ENCODE measurements at places on chromosomes 7 and 10.
A peak's percentile ranks its signal among the peaks of the same experiment; 100 is the strongest.

DNA sequence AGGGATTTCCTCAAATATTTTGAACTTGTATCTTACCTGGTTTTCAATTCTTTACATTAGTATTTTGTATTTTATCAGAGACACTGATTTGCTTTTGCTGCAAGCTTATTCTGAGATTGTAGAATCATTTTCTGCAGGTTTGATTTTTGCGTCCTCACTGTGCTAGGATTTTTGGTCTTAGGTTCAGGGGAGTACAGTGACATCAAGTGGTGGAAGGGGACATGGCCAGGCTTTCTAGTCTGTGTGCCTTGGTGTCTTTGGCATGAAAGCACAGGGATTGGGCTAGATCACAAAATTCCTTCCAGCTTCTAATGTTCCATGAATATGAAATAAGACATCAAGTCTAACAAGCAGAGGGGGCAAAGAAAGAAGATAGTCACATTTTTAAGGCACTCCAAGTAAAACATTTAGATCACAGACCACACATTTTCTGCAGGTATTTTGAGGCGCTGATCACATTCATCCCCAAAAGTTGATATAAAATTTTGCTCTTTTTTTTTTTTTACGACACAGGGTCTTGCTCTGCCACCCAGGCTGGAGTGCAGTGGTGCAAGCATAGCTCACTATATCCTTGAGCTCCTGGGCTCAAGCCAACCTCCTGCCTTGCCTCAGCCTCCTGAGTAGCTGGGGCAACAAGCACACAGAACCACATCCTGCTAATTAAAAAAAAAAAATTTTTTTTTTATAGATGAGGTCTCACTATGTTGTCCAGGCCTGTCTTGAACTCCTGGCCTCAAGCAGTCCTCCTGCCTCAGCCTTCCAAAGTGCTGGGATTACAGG is 124.4 kb downstream of the PON1 start:
- peak; percentile 4 for DNase-seq

GRCh38 chr7:47651355-47652317 is 69.7 kb upstream of the TNS3 start:
- no peak for DNase-seq

- DNase-seq, result no peak
These were observed 59.4 kb downstream of the FANK1 start for GRCh38 chr10:125955766-125956165.

DNA sequence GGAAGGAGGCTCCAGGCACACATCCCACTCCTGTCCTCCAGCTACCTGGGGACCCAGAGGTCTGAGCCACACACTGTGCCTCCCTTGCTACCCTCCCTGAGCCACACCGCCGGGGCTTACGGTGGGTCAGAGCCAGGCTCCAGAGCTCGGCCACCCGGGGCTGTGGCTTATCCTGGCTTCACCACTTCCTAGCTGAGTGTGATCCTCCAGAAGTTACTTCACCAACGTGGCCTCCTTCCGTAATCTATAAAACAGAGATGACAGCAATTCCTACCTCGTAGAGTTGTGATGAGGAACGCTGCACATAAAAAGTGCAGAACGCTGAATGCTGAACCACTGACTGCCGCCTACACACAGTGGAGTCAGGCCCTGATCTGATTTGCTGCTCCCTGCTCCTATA is 285.0 kb downstream of the PRPF18 start:
- DNase-seq, result no peak

DNA sequence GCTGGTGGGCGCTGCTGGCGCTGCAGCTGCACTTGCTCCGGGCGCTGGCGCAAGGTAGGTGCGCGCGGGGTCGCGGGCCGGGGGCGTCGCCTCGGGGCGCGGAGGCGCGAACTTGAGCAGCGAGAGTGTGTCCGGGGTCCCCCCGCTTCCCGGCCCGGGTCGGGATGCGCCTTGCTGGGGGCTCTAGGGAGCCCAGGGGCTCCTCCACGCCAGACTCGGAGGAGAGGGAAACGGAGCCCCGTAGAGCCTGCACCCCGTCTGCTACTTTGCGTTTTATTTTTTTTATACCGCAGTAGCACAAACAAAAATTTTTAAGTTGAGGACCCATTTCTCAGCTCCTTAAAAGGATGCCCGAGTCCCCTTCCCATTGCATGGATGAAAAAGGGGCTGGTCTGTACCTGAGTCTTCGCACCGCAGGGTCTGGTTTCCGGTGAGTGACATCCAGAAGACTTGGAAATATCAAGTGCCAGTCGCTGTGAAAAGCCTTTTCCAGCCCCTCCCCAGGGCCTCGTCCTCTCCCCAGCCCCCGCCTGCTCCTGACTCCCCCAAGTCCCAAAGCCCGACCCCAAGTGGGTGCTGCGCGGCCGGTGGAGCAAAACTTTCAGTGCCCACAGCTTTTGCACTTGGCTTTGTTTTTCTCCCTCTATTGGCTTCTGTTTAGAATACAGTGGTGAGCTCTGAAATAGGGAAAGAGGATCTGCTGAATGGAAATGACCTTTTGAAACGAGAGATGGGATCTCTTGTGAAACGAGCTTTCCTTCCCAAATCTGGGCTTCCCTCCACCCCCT is 973 bp downstream of the SDK1 start:
- DNase-seq, result peak; percentile 35

DNA sequence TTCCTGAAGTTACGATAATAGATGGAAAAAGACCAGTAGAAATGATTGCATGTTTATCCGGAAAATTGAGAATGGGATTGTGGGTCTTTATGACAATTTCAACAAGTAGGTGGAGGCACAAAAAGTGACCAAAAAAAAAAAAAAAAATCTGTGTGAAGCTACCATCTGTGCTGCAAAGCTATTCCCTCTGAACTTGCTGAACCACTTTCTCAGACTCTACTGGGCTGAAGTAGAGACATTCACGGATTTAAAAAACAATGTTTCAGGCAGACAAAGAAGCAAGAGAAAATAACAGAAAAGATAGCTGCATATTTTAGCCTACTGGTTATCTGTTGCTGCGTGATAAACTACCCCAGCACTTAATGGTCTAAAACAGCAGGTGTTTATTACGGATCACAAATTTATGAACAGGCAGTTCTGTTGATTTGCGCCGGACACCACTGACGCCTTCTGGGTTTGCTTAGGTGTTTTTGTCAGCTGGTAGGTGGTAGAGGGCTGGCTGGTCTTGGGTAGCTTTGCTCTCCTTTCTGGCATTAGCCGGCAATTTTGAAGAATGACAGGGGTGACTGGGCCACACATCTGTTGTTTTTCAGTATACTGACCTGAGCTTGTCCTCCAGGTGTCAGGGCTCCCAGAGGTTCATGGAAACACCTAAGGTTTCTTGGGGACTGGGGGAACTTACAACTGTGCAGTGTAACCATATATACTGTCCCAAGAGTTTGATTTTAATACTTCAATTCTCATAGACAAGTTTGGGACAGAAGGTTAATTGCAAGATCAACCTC is 665.1 kb downstream of the CCSER2 start:
- no peak for DNase-seq

DNA sequence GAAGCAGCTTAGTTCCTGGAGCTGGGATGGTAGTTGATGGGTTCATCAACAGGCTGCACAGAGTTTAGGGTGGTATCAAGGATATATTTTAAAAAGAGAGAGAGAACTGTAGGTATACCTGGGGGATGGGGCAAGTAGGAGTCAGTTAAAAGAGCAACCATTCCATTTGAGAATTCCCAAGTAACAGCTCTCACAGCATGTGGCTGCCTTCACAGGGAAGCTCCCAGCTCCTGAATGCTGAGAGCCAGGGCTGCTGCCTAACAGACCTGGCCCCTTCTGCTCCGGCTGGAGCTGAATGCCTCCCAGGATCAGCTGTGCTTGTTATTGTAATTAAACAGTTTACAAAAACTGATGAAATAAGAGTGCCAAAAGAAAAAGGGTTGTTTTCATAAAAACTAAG is 58.8 kb upstream of the GPR26 start:
- DNase-seq, result no peak

DNA sequence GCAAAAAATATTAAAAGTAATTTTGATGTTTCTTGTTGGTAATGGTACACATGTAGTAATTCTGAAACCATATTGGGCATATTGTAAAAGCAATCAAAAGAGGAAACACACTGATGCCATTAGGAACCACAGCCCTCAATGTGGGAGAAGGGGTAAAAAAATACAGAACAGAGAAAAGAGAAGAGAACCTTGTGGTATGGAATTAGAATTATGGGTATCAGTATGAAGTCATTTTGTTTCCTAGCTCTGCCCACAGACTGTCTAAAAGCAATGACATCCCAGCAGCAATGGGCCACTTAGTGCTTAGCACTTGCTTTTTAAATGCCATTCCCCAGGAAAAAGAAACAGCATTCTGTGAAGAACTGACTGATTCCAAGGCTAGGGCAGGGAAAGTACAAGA is 61.5 kb downstream of the CPVL start:
- peak; percentile 98 for DNase-seq

DNA sequence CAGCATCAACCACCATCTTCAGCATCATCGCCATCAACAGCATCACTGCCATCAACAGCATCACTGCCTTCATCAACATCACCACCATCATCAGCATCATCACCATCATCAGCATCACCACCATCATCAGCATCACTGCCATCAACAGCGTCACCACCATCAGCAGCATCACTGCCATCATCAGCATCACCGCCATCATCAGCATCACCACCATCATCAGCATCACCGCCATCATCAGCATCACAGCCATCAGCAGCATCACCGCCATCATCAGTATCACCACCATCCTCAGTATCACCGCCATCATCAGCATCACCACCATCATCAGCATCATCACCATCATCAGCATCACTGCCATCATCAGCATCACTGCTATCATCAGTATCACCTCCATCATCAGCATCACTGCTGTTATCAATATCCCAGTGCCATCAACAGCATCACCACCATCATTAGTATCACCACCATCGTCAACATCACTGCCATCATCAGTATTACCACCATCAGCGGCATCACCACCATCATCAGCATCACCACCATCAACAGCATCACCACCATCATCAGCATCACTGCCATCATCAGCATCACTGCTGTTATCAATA is 115.2 kb downstream of the RGS10 start:
- no peak for DNase-seq

GRCh38 chr10:57983281-57983791 is 284.4 kb downstream of the IPMK start:
- no peak for DNase-seq

DNA sequence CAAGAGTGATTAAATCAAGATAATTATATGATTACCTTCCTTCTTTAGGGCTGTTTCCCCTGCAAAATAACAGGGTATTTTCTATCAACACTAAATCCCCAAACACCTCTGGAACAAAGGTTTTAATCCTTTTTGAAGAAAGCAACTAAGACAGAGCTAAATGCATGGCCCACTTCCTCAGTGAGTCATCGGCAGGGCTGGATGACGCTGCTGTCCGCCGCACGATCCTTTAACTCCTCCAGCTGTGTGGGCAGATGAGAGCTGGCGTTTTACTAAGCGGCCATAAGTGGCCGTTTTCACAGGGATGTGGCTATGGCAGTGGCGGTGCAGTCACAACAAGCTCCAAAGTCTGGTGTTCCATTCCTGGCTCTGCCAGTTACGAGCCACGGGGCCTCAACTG is 76.0 kb upstream of the C1QL3 start:
- DNase-seq, result peak; percentile 92

- DNase-seq, result no peak
These were observed 9.5 kb downstream of the SAR1A start for GRCh38 chr10:70160798-70161197.

DNA sequence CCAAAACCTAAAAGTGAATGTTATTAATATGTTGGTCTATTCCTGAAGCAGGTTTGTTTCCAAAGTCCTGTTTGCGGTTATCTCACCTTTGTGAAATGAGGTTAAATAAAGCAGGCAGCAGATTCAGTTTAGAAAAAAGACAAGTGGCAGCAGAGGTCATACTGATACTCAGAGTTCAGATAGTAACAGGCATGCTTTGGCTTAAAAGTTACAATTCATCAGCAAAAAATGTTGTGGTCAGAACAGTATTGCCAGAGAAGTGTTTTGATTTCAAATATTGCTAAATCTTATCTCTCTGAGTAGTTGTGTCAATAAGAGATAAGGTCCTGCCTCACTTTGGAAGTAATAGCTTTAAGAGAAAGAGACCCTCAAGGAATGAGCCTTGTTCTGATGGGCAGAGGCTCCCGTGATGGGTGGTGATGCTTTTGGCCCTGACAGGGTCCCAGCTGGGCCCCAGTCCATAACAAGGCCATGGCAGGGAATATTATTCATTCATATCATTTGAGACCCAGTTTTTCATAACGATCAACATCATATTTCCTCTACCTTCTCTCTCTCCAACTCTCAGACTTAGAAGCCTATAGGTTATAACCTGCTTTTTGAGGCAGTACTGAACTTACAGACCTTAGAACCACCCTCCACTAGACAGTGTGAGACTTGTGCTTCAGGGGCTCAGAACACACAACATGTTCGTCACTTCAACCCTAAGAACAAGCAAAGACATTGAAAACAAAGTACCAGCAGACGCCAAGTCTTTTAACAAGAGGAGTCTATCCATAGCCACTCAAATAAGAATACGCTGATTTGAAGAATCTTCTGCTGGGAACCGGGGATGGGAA is 58.5 kb upstream of the AHR start:
- peak; percentile 13 for DNase-seq

DNA sequence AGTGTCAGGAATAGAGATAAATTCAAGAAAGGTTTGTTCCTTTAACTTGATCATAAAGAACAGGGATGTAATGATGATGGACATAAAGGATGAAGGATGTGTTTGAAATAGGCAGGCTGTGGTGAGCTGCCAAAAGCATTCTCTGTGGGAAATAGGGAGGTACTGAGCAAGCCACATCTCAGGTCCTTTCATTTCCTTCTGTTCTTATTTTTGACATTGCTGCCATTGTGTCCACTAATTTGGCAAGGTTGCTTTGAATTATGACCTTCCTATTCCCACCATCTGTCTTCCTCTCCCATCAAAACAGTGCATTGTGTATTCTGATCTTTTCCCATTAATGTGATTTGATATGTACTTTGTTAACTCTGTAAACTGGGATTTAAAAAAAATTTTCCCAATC is 9.4 kb downstream of the SCRN1 start:
- DNase-seq, result no peak

GRCh38 chr7:55427800-55428199 is 62.7 kb downstream of the LANCL2 start:
- no peak for DNase-seq

DNA sequence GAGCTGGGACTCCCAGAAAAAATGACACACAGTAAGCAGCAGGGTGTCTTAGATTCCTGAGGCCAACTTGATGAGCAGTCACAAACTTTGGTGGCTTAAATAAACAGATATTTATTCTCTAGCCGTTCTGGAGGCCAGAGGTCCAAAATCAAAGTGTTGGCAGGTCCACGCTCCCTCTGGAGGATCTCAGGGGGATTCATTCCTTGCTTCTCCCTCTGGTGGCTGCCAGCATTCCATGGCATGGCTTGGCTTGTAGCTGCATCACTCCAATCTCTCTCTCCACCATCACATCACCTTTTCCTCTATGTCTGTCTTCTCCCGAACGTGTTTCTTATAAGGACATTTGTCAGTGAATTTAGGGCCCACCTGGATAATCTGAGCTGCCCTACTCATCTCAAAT is 98.4 kb downstream of the OSBPL3 start:
- DNase-seq, result no peak
